T-helper 9 cell (primary cell): ENCODE measurements at places on chromosomes 12 and 14.

DNA sequence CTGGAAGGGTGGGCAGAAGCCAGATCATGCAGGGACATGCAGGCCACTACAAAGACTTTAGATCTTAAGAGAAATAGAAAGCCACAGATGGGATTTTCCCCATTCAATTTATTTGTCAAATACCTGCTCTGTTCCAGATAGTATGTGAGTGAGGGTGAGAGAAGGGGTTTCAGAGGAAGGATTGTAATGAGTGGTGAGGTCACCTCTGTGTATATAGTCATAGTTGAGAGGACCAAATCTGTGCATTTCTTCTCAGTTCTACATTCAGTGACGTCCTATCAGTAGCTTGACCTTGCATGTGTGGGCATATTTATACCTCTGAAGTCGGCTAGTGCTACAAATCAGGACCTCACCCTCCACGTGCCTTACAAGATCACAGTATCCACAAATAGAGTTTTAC lies 31.2 kb upstream of the RBM19 start:
- DNase-seq = no peak

DNA sequence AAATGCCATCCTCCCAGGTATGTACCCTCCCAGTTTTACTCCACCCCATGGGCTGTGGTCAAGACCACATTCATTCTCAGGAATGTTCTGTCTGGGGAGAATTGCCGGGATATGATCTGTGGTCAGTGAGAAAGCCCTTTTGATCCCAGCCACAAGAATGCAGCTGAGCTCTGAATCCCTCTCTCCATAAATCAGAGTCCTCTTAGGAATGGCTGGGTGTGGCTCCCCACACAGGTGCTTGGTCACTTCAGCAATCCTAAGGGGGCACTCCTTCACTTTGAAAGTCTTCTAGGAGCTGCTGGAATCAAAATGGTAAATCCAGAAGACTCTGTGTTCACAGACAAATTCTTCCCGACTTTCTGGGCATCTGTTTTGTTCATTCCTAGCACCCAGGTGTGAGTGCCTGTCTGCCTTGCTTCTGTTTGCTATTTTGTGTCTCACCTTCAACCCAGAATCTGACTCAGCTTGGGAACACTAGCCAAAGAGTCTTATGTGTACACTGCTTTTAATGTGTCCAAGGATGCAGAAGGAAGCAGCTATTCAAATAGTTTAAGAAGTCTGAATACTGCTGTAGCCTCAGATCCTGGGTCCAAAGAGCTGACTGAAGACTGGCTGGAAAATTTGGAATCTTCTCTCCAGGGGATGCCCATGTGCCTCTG lies 144.6 kb upstream of the CDKN3 start:
- DNase-seq = no peak

GRCh38 chr12:125467363-125467762 lies 402.1 kb downstream of the AACS start:
- DNase-seq = no peak

- no peak for DNase-seq
Observed at GRCh38 chr12:50517421-50518048, 12.8 kb downstream of the DIP2B start.

GRCh38 chr12:109797905-109798669 lies 35.1 kb downstream of the TRPV4 start:
- DNase-seq = no peak
